ENCODE measurements at places on chromosomes 2 and 18.

DNA sequence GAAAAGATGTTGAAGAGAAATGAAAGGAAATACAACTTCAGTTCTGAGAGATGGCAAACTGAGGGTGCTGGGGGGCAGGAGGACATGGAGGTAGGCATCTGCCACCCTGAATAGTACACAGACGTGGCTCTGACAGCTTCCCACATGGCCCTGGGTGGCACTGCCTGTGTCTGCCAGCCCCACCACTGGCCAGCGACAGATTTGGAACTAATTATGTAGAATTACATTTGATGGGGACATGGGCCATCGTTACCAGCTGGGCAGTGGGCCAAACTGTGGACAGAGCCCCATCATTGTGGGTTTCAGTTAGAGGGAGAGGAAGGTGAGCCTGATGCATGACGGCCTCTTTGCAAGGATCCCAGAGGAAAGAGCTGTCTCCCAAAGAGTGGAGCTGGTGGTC, 216.0 kb upstream of the HAAO start:
- H3K27me3 ChIP-seq, result no peaks in the 10 kb centered on the region
- H3K4me1 ChIP-seq, result peaks cover 11% of the 10 kb centered on the region
- H3K27ac ChIP-seq, result no peak overlapping the region
- H3K4me3 ChIP-seq, result no peak overlapping the region
- DNase-seq, result peak; percentile 62
- H3K36me3 ChIP-seq, result no peaks in the 10 kb centered on the region

GRCh38 chr2:205561441-205561840, 120.9 kb upstream of the NRP2 start:
- H3K4me3 ChIP-seq, result no peak overlapping the region
- H3K4me1 ChIP-seq, result peaks cover 14% of the 10 kb centered on the region

- DNase-seq, result no peak
- peaks cover 36% of the 10 kb centered on the region for H3K27me3 ChIP-seq
- H3K4me1 ChIP-seq, result no peaks in the 10 kb centered on the region
- H3K4me3 ChIP-seq, result no peak overlapping the region
- no peaks in the 10 kb centered on the region for H3K36me3 ChIP-seq
These were observed 121.2 kb downstream of the DPP4 start for GRCh38 chr2:161952783-161953191.

GRCh38 chr2:171958475-171958874, 36.2 kb downstream of the HAT1 start:
- H3K4me3 ChIP-seq, result no peak overlapping the region
- peaks cover 27% of the 10 kb centered on the region for H3K4me1 ChIP-seq
- peaks cover 7% of the 10 kb centered on the region for H3K36me3 ChIP-seq
- DNase-seq, result no peak
- no peaks in the 10 kb centered on the region for H3K27me3 ChIP-seq
- H3K27ac ChIP-seq, result peak overlapping the region; percentile 49

DNA sequence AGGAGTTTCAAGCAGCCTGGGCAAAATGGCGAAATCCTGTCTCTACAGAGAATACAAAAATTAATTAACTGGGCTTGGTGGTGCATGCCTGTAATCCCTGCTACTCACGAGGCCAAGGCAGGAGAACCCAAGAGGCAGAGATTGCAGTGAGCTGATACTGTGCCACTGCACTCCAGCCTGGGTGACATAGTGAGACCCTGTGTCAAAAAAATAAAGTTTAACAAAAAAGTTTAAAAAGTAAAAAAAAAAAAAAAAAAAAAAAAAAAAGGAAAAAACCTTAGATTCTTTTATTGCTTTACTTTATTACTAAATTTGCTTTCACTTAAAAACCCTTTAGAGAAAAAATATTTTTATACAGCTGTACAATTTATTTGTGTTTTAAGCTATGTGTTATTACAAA, 10.7 kb downstream of the CREB1 start:
- no peaks in the 10 kb centered on the region for H3K27me3 ChIP-seq
- H3K27ac ChIP-seq, result no peak overlapping the region
- peaks cover 12% of the 10 kb centered on the region for H3K4me1 ChIP-seq
- H3K4me3 ChIP-seq, result no peak overlapping the region

- no peaks in the 10 kb centered on the region for H3K36me3 ChIP-seq
- no peak overlapping the region for H3K4me3 ChIP-seq
- DNase-seq, result no peak
- peaks cover 14% of the 10 kb centered on the region for H3K27me3 ChIP-seq
These were observed 57.9 kb downstream of the ABCA12 start for GRCh38 chr2:215080545-215080944.

DNA sequence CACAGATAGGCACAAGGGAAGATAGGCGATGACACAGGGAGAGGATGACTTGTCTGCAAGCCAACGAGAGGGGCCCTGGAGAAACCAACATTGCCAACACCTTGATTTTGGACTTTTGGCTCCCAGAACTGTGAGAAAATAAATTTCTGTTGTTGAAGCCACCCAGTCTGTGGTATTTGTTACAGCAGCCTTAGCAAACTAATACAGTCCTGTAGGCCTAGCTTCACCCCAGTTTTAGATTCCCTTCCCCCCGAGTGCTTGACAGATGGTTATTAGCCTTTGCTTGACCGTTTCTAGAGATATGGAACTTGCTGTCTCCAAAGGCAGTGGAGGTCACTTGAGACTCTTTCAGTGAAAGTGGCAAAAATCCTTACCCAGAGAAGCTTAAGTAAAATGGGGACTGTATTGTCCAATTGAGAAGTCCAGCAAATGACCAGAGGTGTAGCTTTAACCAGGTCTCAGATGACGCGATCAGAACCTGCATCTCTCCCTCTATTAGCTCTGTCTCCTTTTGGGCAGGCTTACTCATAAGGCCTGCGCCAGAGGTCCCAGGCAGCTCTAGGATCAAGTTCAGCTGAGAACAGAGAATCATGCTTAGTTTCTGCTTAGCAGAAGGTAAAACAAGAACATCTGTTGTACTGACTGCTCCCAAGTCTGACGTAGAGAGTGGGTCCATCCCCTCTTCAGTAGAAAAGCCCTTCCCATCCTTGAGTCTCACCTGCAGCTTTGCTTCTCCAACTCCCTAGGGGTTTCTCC, 50.4 kb downstream of the MFSD6 start:
- no peak overlapping the region for H3K4me3 ChIP-seq
- peaks cover 2% of the 10 kb centered on the region for H3K36me3 ChIP-seq
- no peak for DNase-seq

DNA sequence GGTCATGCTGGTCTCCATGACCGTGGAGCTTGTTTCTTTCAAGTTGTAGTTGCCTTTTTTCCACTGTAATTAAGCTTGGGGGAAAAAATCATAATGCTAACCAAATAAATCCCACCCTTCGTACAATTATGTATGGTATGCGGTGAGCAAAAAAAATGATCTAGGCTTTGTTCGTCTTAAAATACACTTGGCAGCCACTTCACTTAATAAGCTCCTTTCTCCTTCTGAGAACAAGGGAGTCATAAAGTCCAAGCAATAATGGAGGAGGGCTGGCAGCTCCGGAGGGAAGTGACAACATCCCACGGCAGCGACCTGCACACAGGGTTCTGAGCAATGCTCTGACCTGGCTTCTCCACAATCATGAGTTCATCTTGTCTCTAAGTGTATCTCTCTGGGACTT, 91.2 kb upstream of the KLHL29 start:
- H3K4me1 ChIP-seq, result peaks cover 27% of the 10 kb centered on the region
- no peaks in the 10 kb centered on the region for H3K27me3 ChIP-seq
- DNase-seq, result no peak
- H3K27ac ChIP-seq, result no peak overlapping the region

- DNase-seq, result no peak
- H3K36me3 ChIP-seq, result peaks cover 2% of the 10 kb centered on the region
- peak overlapping the region; percentile 73 for H3K27ac ChIP-seq
- no peak overlapping the region for H3K4me3 ChIP-seq
- no peaks in the 10 kb centered on the region for H3K27me3 ChIP-seq
These were observed 21.7 kb downstream of the TNP1 start for GRCh38 chr2:216838151-216838550.

DNA sequence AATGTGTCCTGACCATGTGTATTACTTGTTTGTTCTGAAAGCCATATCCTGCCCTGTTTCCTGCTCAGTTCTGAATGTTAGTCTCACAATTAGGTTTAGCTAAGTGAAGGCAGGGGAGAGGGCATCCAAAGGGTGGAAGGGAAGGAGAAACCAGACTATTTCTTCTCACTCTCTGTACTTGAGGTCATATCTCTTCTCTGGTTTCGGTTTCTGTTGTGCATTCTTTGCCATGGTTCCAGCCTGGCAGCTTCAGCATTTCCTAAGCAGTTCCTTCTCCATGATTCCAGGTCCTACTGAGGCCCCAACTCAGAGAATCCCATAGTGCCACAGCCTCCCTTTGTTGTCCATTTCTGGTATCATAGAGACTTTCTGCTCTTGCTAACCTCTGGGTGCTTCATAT, 40.3 kb upstream of the HNMT start:
- no peak overlapping the region for H3K27ac ChIP-seq
- no peak overlapping the region for H3K4me3 ChIP-seq
- H3K27me3 ChIP-seq, result peaks cover 14% of the 10 kb centered on the region
- peaks cover 7% of the 10 kb centered on the region for H3K4me1 ChIP-seq
- H3K36me3 ChIP-seq, result no peaks in the 10 kb centered on the region
- DNase-seq, result no peak

DNA sequence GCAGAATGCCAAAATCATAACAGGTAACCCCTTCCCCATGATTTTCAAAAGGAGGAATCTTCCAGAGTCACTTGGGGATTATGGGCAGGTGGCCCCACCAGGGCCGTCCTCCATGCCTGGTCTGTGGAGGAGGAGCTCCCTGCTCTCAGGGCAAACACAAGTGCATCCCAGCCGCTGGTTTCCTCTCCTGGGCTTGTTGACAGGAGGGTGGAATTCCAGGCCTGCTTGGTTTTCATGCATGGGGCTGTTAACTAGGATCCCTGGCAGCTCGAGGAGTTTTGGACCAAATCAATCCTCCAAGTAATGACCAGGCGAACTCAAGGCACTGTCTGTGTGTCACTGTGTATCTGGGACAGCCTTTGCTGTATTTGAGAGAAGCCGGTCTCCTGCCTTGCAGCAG, 45.3 kb downstream of the FOSL2 start:
- no peak overlapping the region for H3K27ac ChIP-seq
- H3K4me1 ChIP-seq, result peaks cover 8% of the 10 kb centered on the region

- no peak for DNase-seq
- no peak overlapping the region for H3K27ac ChIP-seq
- no peaks in the 10 kb centered on the region for H3K4me1 ChIP-seq
- H3K4me3 ChIP-seq, result no peak overlapping the region
These were observed 66.3 kb downstream of the EIF5B start for GRCh38 chr2:99403524-99403923.

DNA sequence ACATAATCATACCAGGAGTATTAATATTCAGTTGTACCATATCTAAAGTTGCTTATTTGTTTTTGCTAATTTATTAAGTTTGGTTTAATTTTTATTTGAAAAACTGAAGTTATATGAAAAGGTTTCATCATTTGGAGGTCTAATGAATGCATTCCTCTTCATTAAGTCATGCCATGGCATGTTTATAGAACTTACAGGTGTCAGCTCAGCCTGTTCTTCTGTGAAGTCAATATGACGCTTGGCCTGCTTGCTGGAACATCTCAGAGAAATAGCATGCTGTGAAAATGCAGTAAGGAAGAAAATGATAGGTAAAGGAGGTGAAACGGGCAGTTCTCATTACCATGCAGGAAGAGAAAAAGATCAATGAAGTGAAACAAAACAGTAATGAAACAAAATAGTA, 58.2 kb downstream of the RAPH1 start:
- no peak for DNase-seq
- H3K4me1 ChIP-seq, result no peaks in the 10 kb centered on the region
- no peak overlapping the region for H3K27ac ChIP-seq
- H3K4me3 ChIP-seq, result no peak overlapping the region

DNA sequence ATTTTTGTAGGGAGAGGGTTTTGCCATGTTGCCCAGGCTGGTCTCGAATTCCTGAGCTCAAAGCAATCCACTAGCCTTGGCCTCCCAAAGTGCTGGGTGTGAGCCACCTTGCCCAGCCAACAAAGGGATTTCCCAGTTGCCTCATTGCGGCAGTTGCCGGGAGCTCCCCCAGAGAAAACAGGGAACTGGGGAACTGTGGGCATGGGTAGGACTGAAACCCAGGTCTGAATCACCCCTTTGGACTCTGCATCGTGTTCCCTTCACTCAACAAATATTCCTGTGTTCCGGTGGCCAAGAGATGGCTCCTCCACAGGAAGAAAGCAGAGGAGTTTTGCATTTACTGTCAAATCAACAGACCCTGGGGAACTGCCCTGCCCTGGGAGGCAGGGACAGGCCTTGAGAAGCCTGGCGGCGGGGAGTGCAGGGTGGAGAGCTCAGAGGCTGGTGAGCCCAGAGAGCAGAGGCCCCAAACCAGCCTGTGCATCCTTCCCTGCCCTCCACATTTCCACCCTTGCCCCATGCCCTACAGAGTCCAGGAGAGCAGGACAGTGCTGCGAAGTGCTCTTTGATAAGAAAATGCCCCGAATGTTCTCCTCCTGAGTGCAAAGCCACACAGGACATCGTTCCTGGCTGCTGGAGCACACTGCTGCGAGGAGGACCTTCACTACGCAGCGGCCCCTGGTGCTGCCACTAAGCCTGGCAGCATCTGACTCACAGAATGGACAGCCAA, 24.9 kb downstream of the MYO7B start:
- peaks cover 20% of the 10 kb centered on the region for H3K27me3 ChIP-seq
- peaks cover 8% of the 10 kb centered on the region for H3K36me3 ChIP-seq
- DNase-seq, result peak; percentile 47
- no peak overlapping the region for H3K27ac ChIP-seq
- no peak overlapping the region for H3K4me3 ChIP-seq
- H3K4me1 ChIP-seq, result peaks cover 4% of the 10 kb centered on the region

- H3K4me3 ChIP-seq, result peak overlapping the region; percentile 35
- H3K4me1 ChIP-seq, result peaks cover 90% of the 10 kb centered on the region
- no peaks in the 10 kb centered on the region for H3K36me3 ChIP-seq
These were observed 15.7 kb downstream of the CRIM1 start for GRCh38 chr2:36371070-36371874.

- H3K27me3 ChIP-seq, result peaks cover 4% of the 10 kb centered on the region
- H3K4me3 ChIP-seq, result no peak overlapping the region
- DNase-seq, result no peak
- peak overlapping the region; percentile 90 for H3K27ac ChIP-seq
- no peaks in the 10 kb centered on the region for H3K36me3 ChIP-seq
- peaks cover 22% of the 10 kb centered on the region for H3K4me1 ChIP-seq
These were observed 18.7 kb upstream of the SCYGR1 start for GRCh38 chr2:227406177-227407031.

DNA sequence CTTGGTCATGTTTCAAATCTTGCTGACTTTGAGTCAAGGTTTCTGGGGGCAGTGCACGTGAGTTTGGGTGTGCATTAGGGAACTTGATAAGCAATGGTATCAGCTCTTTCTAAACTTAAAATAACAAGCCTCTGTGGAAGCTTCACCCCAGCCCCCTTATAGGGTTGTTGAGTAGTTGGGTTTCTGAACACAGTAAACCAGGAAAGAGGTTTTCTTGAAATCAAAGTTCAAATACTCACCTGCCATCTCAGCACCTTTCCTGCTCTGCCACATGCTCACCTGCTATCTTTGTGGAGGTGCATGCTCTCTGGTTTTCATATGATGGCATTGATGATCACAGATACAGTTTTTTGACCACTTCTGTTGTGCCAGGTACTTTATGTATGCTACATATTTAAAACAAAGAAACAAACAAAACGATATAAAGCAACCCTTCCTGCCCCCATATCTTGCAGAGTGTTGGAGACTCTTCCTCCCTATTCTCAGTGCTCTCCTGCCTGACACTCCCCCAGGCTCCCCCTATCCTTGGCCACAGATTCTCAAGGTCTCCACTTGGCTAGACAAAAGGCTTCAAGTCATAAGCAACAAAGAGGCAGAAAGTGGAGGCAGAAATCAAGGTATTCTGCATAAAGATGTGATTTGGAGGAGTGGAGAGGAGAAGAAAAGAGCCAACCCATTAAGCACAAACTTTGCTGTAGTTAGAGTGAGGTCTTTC, 360.6 kb downstream of the CYRIA start:
- H3K27ac ChIP-seq, result no peak overlapping the region
- peaks cover 29% of the 10 kb centered on the region for H3K27me3 ChIP-seq
- no peaks in the 10 kb centered on the region for H3K36me3 ChIP-seq
- H3K4me1 ChIP-seq, result peaks cover 8% of the 10 kb centered on the region
- no peak for DNase-seq

All from chondrocyte (in vitro differentiated cells).